ENCODE measurements at places on chromosomes 5 and 9.

DNA sequence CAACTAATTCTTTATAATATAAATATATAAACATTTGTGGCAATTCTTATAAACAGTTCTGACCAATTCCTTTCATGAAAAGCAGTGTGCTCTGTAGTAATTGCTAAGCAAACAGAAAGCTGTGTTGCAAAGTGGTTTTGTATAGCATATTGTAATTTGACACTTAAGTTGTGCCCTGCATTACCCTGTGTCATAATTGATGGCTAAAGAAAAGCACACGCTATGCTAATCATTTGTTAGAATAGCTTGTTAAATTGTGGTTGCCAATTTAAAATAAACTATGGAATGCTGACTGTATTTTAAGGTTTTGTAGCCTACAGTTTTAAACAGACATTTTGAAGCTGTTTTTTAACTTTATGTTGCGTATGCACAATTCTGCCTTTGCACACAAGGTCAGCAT lies 140.0 kb downstream of the PBX3 start:
- DNase-seq = no peak

GRCh38 chr9:113485761-113486115 lies 22.2 kb downstream of the RGS3 start:
- no peak for DNase-seq

DNA sequence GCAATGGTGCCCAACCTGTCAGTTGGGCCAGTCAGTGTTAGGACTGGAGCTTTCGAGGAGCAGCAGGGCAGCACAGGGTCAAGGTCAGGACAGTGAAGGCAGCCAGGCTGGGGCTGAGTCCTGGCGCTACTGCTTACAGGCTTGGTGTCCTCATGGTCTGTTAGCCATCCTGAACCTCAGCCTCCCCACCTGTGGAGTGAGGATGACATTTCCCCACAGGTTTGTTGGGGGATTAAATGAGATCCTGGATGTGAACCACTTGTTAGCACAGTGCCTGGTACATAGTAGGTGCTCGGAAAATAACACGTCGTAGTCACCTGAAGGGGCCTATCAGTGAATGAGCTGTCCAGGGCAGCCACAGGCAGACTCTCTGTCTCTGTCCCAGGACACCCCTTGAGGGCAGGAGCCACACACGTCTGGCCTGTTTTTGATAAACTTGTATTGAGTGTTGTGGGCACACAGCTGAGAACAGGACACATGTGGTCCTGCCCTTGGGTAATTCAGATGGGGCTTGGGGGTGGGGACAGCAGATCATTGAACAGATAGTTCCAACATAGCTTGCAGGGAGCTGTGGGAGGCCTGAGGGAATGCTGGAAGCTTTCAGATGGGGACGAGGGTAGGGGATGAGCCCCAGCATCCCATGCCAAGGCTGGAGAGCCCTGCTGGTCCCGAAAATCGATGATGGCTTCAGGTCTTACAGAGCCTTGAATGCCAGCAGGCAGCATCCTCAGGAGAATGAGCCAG lies 69.3 kb downstream of the AMBP start:
- no peak for DNase-seq

DNA sequence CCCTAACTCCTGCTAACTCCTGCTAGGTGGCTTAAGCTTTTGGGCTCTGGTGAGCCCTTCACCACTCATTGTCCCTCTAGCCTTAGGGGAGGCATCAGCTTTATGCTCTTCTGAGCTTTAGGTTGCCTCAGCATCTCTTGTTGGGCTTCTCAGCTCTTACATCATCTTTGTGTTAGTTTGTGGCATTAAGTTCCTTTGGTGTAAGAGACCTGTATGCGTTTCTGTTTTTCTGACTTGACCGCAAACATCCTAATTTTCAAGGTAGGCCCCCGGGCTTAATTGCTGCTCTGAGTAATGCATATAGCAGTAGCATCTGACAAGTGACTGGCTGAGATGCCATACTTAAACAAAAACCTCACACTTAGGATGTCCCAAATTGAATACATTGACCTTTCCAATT lies 287.8 kb upstream of the TUT7 start:
- DNase-seq = no peak

DNA sequence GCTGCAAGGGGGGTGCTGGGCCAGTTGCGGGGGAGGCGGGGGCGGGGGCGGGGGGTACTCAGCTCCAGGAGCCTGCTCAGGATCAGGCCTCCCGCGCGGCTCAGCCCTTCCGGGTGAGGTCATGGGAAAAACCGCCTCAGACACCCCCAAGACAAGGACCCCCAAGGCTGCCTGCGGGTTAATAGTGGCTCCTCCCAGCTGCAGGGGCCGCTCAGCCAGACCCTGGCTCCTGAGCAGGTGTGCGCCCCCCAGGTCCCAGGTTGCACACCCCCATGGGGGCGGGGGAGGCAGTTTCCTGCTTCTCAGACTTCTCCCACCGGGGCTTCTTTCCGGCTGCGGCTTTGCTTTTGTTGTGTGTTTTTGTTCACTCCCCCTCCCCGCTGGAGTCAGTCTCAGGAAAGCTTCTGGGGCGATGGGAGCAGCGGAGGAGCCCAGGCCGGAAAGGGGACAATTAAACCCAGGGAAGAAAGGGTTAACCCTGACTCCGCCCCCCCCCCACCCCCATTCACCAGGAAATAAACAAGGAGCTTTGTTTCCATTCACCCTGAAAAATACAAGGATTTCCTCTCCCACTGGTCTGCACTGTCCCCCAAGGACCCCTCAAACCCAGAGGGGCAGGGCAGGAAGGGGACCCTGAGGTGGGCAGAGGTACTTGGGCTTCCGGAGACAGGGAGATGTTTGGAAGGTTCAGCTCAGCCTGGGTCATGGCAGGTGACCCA lies 42.3 kb upstream of the NOTCH1 start:
- DNase-seq = no peak

DNA sequence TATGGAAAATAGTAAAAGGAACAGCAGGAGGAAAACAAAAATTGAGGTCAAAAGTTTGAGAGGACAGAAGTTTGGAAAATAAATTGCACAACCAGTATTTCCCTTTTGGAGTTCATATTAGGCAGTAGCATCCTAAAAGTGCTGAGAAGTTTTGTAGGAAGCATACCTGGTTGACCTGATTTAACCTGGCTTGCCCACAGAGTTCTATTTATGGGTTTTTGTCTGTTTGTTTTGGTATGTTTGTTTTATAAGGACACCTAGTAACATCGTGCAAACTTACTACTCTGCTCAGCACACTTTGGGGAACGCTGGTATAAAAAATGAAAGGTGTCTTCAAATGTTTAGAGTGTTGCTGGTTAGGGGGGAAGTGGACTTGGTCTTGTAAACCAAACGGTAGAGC lies 15.1 kb downstream of the ADRB2 start:
- DNase-seq = no peak

- no peak for DNase-seq
Measured at GRCh38 chr9:88605512-88606362, 70.8 kb downstream of the NXNL2 start.

DNA sequence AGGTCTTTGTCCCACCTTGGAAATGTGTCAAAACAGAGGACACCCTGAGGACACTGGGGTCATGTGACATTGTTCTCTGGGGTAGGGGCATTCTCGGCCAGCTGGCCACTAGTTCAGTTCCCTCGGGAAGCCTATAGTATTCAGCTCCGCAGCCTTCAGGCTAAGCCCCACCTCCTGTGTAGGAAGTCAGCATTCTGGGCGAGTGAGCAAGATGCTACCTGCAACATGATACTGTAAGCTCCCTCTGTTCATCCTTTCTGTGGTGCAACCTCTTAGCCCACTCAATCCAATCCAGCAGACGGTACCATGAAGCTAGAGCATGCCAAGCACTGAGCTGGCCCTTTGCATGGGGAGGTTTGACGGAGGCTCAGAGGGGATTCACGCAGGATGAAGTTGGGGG lies 5.3 kb downstream of the NTNG2 start:
- DNase-seq = no peak

DNA sequence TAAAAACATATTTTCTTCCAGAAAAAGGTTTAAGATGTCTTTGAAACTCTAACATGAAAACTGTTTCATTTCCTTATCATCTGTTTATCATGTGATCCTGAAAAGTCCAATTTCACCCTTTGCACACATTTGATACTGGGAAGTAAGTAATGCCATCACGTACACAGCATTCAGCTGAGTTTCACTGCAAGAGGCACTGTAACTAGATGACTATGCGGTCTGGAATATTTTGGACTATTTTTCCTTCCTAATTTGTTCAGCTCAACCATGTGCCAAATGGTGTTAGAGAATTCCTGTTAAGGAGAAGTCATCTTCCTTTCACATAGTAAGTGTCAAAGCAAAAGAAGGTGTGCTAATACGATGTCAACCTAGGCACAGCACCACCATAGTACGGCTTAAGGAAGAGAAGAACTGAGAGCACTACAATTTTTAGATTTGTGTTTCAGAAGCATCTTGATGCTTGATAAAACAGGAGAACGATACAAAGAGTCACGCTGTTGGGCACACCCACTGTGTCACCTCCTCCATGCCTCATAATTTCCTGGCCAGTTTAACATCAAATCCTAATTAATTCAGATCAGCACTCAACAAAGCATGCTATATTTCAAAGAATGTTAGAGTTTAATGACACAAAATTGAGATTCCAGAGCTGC lies 77.5 kb downstream of the GNAQ start:
- no peak for DNase-seq

DNA sequence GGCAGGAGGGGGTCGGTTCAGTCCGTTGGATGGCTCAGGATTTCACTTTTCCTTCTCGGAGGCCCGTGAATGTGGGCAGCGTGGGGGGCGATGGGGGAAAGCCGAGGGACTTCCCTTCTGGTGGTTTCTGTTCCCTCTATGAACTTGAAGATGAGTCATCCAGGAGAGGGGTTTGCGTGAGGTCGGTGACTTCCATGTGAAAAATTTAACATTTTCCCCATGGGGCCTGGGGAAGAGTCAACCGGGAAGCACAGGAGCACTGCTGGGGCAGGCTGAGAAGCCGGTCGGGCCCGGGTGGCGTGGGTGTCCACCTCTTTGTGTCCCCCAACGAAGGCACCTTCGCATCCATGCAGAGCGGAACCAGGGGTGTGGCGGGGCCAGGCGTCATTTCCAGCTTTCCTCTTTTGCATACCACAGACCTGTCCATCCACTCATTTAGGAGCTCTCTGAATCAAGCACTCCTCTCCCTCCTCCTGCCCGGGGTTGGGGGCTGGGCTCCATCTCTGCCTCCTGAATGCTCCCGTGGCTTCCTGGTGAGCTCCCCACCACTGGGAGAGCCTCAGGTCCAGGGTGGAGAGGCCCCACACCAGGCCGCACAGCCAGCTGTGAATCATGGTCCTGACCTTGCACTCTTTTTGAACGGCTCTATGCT lies 68.4 kb downstream of the ANKRD33B start:
- DNase-seq = no peak

GRCh38 chr9:107631788-107632187 lies 142.2 kb upstream of the KLF4 start:
- DNase-seq = no peak

GRCh38 chr5:157864067-157864466 lies 5.1 kb upstream of the CLINT1 start:
- no peak for DNase-seq

DNA sequence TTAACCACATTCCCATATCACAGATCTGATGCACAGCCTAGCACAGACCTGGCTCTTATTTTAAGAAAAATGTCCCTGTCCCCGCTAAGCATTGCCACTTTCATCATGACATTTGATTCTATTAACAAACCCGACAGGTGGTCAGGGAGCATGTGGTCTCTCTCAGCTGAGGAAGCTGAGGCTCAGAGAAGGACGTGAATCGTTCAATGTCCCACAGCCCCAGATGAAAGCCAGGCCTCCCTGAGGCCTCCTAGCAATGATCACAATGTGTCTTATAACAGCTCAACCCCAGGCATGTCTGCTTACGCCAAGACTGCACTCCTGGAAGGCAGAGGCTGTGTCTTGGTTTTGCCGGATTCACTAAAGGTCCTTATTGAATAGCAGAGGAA lies 10.4 kb upstream of the CRB2 start:
- DNase-seq = no peak

- no peak for DNase-seq
Measured at GRCh38 chr9:112046181-112046580, 128.9 kb downstream of the SUSD1 start.

GRCh38 chr5:138929571-138929955 lies 54.4 kb upstream of the LRRTM2 start:
- no peak for DNase-seq

GRCh38 chr5:52282647-52283046 lies 505.1 kb upstream of the ITGA1 start:
- DNase-seq = no peak

- no peak for DNase-seq
Measured at GRCh38 chr9:135536216-135536615, 9.7 kb upstream of the OBP2A start.

GRCh38 chr5:1089621-1090040 lies 22.2 kb downstream of the SLC12A7 start:
- no peak for DNase-seq

GRCh38 chr9:87497080-87497603 lies 525 bp upstream of the DAPK1 start:
- no peak for DNase-seq

- DNase-seq = no peak
Measured at GRCh38 chr5:10513501-10514442, 50.1 kb upstream of the ANKRD33B start.

- DNase-seq = no peak
Measured at GRCh38 chr9:107562798-107563197, 73.2 kb upstream of the KLF4 start.

DNA sequence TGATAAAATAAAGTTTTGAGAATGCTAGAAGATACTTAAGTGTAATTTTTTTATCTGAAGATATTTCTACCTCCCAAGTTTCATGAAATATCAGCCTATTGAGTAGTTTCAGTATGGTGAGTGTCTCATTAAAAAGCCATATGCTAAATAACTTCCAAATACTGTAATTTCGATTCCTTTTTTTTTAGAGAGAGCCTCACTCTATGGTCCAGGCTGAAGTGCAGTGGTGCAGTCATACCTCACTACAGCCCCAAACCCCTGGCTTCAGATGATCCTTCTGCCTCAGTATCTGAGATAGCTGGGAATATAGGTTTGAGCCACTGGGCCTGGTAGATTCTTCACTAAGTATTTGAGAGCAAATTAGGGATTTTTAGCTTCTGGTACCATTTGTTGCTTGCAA lies 24.5 kb downstream of the CDC42SE2 start:
- DNase-seq = no peak

DNA sequence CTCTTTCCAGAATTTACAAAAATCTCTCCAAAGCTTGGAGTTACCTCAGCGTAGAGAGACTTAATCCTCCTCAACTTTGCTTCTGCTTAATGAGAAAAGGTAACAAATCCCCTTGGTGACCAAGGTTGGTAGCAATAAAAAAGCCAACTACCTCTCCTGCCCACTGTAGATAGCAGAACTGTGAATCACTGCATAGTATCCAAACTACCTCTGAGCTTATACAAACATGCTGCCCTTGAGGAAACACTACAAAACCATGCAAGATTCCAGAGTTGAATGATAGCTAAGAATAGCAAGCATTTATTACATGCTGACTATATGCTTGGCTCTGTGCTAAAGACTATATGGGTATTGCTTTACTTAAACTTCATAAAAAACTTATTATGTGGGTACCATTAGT lies 2.8 kb upstream of the ADAMTS12 start:
- no peak for DNase-seq

- no peak for DNase-seq
Measured at GRCh38 chr5:37626266-37626665, 213.6 kb downstream of the GDNF start.
